GM23338 (cell line): ENCODE measurements at places on chromosomes 7 and 10.

- no peak overlapping the region for H3K27ac ChIP-seq
- DNase-seq = no peak
- no peaks in the 10 kb centered on the region for H3K27me3 ChIP-seq
- no peaks in the 10 kb centered on the region for H3K4me1 ChIP-seq
- no peak overlapping the region for H3K4me3 ChIP-seq
- no peaks in the 10 kb centered on the region; the same call in 1 of the 2 replicates for H3K36me3 ChIP-seq
Measured at GRCh38 chr10:6385665-6386064, 182.9 kb downstream of the PFKFB3 start.

GRCh38 chr7:35289376-35289775 is 35.5 kb upstream of the TBX20 start:
- no peak overlapping the region for H3K27ac ChIP-seq
- DNase-seq = no peak
- H3K4me1 ChIP-seq = no peaks in the 10 kb centered on the region
- H3K4me3 ChIP-seq = no peak overlapping the region

DNA sequence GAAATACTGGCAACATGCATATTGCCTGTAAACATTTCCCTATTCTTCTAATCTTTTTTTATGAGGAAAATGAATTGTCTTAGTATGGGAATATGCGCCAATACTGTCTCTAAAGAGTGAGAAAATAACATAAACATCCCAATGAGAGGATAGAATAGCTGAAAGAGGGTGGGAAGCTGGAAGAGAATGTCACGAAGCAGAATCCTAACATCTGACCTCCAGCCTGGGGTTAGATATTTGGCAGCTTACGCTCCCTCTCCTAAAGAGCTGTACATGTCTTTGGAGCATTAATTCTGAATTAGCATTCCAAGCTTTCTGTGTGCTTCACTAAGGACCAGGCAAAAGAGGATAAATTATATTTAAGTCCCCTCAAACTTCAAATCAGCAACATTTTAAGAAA is 31.6 kb upstream of the SLC16A12 start:
- H3K4me1 ChIP-seq = peaks cover 13% of the 10 kb centered on the region
- no peak overlapping the region for H3K4me3 ChIP-seq
- no peaks in the 10 kb centered on the region for H3K27me3 ChIP-seq
- no peak for DNase-seq

DNA sequence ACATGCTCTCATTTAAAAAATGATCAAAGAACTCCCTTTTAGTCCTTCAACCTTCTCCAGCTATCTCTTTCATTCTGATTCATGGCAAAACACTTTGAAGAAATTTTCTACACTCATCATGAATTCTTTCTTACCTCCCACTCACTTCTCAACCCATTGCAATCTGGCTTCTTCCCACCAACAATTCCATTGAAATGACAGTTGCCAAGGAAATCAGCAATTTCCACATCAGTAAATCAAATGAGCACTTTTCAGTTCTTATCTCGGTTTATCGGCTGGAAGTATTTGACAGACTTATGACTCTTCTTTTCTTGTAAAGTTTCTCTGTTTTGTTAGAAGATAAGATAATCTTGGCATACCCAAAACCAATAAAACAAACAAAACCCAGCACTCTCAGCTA is 99.1 kb upstream of the CACNA2D1 start:
- H3K27ac ChIP-seq = no peak overlapping the region
- H3K27me3 ChIP-seq = no peaks in the 10 kb centered on the region
- H3K36me3 ChIP-seq = no peaks in the 10 kb centered on the region
- H3K4me1 ChIP-seq = no peaks in the 10 kb centered on the region
- no peak overlapping the region for H3K4me3 ChIP-seq
- DNase-seq = no peak

- H3K27me3 ChIP-seq = no peaks in the 10 kb centered on the region
- H3K4me1 ChIP-seq = peaks cover 20% of the 10 kb centered on the region
- H3K4me3 ChIP-seq = no peak overlapping the region
- no peak overlapping the region for H3K27ac ChIP-seq
- no peak for DNase-seq
Measured at GRCh38 chr7:121833991-121834390, 39.0 kb upstream of the PTPRZ1 start.
